Hematopoietic multipotent progenitor cell (in vitro differentiated cells): ENCODE measurements at places on chromosomes 13 and 19. TPM values are rescaled to one million over a fixed set of nuclear protein-coding genes. Genes with fewer than 3 reads are reported as not detected.

GRCh38 chr13:112984954-112985802 is 16.2 kb downstream of the MCF2L start:
- DNase-seq, result no peak

DNA sequence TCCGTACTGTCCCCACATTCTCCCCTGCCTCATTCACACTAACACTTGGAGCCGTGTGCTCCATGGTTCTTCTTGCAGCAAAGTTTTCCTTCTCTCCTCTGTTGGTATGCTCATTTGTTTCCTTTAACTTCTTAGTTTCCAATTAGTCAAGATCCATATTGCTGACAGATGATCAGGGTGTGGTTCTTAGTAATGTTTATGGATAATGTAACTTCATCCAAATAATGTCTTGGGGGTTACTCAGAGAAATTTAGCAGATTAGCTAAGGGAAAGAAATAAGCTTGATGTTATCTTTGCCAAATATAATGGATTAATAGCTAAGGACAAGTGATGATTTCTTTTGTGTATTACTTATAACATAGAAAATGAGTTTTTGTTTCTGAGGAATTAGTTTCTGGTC is 174.4 kb downstream of the NUFIP1 start:
- DNase-seq, result no peak

- peak; percentile 26 for DNase-seq
These were observed 95.9 kb downstream of the AKAP11 start for GRCh38 chr13:42367831-42368230.

GRCh38 chr19:33032218-33032781 is 32.4 kb downstream of the RHPN2 start:
- no peak for DNase-seq

GRCh38 chr13:75585153-75585552 is 35.6 kb downstream of the UCHL3 start:
- DNase-seq, result no peak

DNA sequence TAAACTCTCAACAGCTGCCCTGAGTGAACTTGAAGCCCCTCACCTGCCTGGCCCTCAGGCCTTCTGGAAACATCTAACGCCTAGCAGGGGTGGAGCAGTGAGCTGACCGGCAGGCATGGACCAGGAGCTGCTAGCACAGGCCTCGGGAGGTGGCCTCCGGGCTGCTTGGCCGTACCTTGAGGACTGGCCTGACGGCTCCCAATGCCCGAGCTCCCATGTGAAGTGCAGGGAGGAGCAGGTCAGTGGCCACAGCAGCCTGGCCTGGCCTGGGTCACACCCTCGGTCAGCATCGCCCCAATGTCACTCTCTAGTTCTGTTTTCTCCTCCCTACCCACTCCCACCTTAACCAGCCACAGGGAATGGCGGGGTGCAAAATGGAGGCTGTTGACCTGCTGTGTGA is 19.0 kb downstream of the TSHZ3 start:
- DNase-seq, result no peak

DNA sequence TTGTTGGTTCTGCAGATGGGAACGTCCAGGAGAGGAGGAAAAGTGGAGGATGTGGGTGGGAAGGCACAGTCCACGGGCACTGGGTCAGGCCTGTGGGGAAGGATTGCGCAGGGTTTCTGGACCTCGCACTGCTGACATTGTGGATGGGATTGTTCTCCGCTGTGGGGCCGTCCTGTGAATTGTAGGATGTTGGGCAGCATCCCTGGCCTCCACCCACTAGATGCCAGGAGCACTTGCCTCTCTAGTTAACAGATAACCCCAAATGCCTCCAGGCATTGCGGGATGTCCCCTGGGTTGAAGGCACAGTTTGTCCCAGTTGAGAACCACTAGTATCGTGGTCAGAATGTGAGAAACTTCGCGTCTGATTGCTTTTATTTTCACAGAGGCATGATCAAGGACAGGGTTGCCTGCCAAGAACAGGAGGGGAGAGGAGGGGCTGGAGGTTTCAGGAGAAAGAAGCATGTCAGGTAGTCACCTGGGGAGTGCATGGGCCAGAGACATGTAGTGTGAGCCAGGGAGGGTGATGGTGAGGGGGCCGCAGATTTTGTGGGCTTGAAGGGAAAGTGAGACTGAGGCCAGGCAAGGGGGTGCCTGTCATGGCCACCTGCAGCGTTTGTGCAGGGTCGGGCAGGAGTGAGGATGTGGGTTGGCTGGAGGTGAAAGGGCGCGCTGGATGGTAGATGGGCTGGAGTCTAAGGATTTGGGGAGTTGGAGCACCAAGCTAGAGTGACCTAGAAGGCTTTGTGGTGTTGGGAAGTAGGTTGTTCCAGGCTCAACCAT is 3.2 kb downstream of the ZNF628 start:
- no peak for DNase-seq

DNA sequence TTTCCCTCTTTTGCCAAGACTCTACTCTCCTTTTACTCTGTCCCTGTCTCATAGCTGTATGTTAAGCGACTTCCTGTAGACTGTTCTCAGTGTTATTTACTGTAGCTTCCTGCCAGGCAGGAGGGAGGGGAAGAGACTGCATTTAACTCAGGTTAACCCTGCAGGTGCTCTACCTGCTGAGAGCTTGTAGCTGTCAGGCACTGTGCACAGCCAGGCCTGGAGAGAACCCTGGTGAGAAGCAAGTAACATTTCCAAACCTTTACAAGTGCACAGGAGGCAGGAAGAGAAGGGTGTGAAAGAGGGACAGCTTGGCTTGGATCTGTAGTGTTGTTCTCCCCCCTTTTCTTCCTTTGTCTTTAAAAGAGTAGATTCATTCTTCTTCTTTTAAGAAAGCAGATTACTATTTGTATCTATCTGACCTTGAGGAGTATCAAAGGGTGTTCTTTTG is 167.1 kb downstream of the LMO7 start:
- no peak for DNase-seq

DNA sequence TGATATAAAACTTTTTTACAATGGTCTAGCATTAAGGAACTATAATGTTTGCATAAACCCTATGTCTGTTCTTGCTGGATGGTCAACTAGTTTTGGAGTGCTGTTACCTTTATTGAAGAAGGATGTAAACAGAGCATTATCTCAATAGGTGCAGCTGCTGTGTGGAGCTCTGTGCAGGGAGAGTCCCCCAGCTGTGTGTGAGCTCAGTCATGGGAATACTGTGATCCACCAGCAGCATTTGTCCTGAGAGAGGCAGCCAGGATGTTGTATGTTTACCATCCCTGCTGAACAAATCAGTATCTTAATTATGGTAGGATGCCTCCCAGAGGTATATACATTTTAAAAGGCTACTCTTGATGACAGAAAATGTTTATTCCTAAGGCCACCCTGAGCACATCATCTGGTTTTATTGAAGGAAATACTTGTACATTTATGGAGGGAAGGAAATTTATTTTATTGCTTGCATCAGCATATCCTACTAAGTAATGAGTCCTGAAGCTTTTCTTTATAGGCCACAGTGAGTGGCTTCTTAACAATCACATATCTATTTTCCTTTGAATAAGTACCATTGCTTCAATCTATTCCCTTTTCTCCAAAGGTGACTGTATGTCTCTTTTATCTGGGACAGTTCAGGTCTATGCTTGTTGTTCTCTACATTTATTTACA is 11.7 kb downstream of the RAP2A start:
- DNase-seq, result no peak

DNA sequence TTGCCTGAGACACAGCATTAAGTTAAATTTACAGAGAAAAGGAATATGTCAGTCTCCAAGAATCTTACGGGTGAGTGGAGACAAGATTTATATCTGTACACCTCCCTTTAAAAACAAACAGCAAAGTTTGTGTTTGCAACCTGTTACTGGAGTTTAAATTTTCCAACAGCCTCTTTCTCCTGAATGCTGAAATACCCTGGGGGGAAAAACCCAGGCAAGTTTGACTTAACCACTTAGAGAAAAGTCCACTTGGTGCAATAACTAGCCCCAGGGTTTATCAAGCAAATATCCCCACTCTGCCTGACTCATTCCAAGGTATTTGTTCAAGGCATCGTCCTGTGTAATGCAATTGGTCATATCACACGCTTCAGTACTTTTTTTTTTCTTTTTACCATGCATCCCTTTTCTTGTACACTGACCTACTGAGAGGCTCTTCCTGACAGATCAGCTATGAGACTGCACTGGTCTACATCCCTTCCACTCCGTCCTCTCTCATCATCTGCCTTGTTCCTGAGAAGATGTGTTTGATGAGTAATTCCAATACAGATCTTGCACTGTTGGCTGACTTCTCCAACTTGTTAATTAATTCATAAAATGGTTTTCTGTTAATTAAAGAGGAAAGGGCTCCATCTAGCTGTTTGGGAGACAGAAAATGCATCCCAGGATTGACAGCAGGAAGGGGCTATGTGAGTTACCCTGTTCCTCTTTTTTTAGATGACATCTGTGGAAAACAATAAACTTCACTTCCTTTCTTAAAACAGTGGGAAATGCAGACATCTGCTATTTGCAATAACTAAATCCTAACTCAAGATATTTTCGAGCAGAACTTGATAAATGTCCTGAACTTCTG is 212.5 kb upstream of the IRS2 start:
- no peak for DNase-seq

DNA sequence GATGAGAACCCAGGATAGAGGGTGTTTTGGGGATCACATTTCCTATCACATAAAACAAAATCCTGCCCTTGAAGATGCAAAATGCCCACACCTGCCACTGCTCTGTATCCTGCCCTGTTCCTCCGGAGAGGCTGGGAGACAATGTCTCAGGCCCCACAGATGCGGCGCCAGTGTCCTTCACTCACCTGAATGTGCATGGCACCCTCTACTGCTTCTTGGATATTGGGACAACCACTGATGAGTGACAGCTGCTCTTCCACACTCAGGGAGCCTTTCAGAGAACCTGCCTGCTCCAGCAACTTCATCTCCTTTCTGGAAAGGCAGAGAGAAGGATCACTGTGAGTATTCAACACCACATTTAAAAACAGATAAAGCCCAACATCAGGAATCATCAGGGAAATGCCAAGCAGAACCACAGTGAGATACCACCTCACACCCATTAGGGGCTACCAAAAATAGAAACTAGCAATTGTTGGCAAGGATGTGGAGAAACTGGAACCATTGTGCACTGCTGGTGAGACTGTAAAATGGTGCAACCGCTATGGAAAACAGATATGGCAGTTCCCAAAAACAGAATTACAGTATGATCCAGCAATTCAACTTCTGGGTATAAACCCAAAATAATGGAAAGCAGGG is 36.4 kb downstream of the CRYL1 start:
- no peak for DNase-seq

GRCh38 chr19:29967623-29968022 is 25.6 kb downstream of the URI1 start:
- peak; percentile 59 for DNase-seq

GRCh38 chr13:75359266-75359665 is 122.7 kb downstream of the TBC1D4 start:
- no peak for DNase-seq

DNA sequence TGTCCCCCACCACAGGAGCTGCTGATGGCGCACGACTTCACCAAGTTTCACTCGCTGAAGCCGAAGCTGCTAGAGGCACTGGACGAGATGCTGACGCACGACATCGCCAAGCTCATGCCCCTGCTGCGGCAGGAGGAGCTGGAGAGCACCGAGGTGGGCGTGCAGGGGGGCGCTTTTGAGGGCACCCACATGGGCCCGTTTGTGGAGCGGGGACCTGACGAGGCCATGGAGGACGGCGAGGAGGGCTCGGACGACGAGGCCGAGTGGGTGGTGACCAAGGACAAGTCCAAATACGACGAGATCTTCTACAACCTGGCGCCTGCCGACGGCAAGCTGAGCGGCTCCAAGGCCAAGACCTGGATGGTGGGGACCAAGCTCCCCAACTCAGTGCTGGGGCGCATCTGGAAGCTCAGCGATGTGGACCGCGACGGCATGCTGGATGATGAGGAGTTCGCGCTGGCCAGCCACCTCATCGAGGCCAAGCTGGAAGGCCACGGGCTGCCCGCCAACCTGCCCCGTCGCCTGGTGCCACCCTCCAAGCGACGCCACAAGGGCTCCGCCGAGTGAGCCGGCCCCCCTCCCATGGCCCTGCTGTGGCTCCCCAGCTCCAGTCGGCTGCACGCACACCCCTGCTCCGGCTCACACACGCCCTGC is 4.4 kb upstream of the NOP53 start:
- no peak for DNase-seq

DNA sequence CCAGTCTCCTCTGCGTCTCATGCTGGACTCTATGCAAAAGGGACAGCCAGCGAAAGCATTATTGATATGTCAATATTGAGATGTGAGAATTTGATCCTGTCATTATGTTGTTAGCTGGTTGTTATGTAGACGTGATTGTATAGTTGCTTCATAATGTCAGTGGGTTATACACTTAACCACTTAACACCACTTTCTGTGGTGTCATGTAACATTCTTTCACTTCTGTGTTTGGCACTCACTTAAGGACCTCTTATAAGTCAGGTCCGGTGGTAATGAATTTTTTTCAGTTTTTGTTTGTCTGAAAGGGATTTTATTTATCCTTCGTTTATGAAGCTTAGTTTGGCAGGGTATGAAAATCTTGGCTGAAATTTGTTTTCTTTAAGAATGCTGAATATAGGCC is 7.1 kb upstream of the SIGLEC7 start:
- DNase-seq, result no peak

GRCh38 chr19:15488489-15489226 is 9.4 kb upstream of the PGLYRP2 start:
- DNase-seq, result no peak

GRCh38 chr13:39035799-39036198 is 2.1 kb downstream of the PROSER1 start:
- no peak for DNase-seq

DNA sequence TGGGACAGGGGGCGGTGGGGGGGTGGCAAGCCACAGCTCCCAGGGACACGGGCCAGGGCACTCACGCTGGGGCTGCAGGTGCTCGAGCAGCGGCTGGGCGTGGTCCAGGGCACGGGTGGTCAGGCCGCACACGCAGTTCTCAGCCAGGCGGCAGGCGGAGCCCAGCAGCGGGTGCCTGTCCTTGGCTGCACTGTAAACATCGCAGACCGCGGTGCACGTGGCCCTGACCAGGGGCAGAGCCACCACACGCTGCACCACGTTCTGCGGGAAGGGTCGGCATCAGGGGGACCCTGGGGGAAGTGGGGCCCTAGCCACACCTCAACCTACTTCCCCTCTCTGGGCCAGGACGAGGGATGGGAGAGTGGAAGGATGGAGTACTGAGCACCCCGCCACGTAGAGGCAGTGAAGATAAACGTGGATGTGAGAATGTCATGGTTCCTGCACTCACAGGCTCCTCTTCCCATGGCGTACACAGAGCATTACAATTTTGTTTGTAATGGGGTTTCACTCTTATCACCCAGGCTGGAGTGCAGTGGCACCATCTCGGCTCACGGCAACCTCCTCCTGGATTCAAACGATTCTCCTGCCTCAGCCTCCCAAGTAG is 3.4 kb downstream of the PLIN5 start:
- no peak for DNase-seq

GRCh38 chr19:39590265-39590664 is 12.1 kb upstream of the LGALS13 start:
- no peak for DNase-seq

MTRF1 gene
- total RNA-seq, result 5.7 TPM

ZSCAN18 gene
- total RNA-seq, result 178 TPM

MYBPC2 gene
- 0.27 TPM for total RNA-seq

USHBP1 gene
- total RNA-seq, result 0.27 TPM

LINGO3 gene
- total RNA-seq, result 2.7 TPM

RINL gene
- 16.2 TPM for total RNA-seq

CUL4A gene
- 93.4 TPM for total RNA-seq

FAM83E gene
- 3.2 TPM for total RNA-seq

NLRP11 gene
- total RNA-seq, result under 0.01 TPM

TUBGCP3 gene
- 40.4 TPM for total RNA-seq

PTPRH gene
- total RNA-seq, result under 0.01 TPM

ZNF221 gene
- 3.8 TPM for total RNA-seq
